Cardiac muscle cell (in vitro differentiated cells and primary cell): ENCODE measurements at places on chromosomes 1 and 21. TPM values are rescaled to one million over a fixed set of nuclear protein-coding genes. Genes with fewer than 3 reads are reported as not detected.

DNA sequence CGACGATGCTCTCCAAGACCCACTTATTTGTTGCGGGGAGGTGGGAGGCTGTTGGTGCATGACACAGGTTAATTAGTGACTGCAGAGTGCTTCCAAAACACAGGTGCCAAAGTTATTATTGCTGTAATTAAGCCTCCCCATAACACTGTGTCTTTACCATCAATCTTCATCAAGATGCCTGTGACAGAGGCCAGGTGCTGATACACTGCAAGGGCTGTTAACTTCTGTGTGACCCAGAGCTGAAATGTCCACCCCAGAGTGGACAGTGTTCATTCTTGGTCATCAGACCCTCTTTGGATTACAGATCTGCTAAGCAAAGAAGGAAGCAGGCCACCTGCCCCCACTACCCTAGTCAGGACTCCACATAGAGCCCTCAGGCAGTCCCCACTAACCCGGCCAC is 55.5 kb downstream of the CAPN8 start:
- DNase-seq, result no peak
- no peaks in the 10 kb centered on the region for H3K27me3 ChIP-seq
- no peak overlapping the region for H3K4me3 ChIP-seq

DNA sequence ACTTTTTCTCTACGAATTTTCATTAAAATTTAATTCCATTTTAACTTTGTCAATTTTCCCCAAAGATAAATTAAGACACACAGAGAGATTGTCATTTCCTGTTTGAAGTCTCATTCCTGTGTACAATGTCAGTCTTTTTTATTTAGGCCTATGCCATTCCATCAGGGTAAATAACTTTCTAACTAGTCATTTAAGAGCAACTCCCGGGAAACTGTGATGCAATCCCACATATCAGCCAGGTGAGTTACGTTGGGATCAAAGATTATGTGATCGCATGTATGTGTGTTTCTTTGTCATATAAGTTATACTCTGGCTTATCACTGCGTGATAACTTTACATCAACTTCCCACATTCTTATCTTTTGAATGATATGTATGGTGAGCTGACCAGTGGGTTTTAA is 86.1 kb upstream of the S1PR1 start:
- H3K27me3 ChIP-seq, result no peaks in the 10 kb centered on the region
- peaks cover 8% of the 10 kb centered on the region for H3K4me1 ChIP-seq
- H3K27ac ChIP-seq, result no peak overlapping the region

The ETV3L gene
- total RNA-seq, result not detected in 2 replicates

DNA sequence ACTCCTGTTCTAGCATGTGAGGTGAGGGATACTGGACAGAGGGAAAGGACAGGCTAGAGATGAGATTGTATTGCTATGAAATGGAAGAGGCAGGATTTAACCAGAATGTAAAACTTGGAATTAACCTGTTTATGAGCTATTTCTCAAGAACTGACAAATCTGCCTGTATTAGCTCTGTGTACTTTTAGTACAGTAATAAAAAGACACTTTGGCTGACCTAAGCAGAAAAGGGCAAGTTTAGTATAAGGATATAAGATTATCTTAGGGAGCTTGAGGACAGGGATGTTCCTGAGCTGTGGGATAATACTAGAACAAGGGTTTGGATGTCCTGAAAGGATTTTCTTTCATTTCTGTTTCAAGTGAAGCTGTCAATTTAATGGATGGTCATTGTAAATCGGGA is 11.2 kb downstream of the ZCCHC17 start:
- peaks cover 11% of the 10 kb centered on the region for H3K36me3 ChIP-seq
- peaks cover 7% of the 10 kb centered on the region for H3K4me1 ChIP-seq
- H3K27ac ChIP-seq, result no peak overlapping the region
- no peak for DNase-seq
- no peak overlapping the region for H3K4me3 ChIP-seq

DNA sequence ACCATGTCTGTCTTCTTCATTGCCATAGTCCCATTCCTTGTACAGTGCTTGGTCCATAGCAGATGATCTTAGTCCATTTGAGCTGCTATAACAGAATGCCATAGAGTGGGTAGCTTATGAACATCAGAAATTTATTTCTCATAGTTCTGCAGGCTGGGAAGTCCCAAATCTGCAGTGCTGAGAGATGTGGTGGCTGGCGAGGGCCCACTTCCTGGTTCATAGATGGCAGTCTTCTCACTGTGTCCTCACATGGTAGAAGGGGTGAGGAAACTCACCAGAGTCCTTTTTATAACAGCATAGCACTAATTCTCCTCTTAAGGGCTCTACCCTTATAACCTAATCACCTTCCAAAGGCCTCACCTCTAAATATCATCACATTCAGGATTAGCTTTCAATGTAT is 23.1 kb upstream of the RAP1A start:
- no peak for DNase-seq
- H3K4me1 ChIP-seq, result peaks cover 26% of the 10 kb centered on the region
- no peak overlapping the region for H3K4me3 ChIP-seq
- no peaks in the 10 kb centered on the region for H3K36me3 ChIP-seq
- H3K27me3 ChIP-seq, result no peaks in the 10 kb centered on the region

The LCE1F gene
- total RNA-seq, result not detected in 2 replicates

DNA sequence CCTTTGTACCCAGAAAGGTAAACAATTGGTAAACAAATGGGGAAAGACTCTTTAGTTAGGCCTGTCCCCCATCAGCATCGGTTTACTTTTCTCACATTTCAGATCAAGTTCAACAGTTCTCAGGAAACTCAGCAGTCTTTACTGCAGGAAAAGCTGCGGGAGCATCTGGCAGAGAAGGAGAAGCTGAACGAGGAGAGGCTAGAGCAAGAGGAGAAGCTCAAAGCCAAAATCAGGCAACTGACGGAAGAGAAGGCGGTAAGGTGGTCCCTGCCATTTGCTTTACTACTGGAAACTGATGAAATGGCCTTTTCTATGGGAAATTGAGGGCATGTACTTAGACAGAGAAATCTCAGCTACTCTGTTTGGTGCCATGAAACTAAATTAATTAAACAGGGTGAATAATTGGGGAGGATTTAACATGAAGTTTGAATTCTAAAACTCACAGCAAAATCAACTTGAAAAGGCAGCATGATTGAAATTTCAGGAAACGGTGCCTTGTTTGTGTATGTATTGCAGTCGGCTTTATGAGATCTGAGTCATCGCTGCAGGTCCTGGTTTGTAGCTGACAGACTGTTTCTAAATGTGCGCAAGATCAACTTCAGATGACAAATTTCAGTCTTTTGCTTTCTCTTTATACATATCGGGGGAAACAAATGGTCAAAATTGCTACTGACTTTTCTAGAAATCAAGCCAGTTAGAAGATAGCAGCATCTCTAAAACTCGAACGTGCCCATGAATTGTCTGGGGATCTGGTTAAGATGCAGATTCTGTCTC is 67.9 kb upstream of the EFHD2 start:
- no peak for DNase-seq
- H3K27me3 ChIP-seq, result no peaks in the 10 kb centered on the region
- H3K27ac ChIP-seq, result no peak overlapping the region
- no peaks in the 10 kb centered on the region for H3K4me1 ChIP-seq
- no peak overlapping the region for H3K4me3 ChIP-seq
- H3K36me3 ChIP-seq, result no peaks in the 10 kb centered on the region

The ZNF648 gene
- total RNA-seq, result 0.12 and 0.39 TPM in 2 replicates

The LCA5L gene
- total RNA-seq, result 2.0 and 2.9 TPM in 2 replicates

GRCh38 chr1:111565079-111565478 is 54.5 kb upstream of the RAP1A start:
- H3K27ac ChIP-seq, result no peak overlapping the region
- H3K36me3 ChIP-seq, result no peaks in the 10 kb centered on the region

The CFAP126 gene
- not detected in 2 replicates for total RNA-seq

GRCh38 chr1:172460887-172461315 is 17.0 kb upstream of the PIGC start:
- no peak for DNase-seq
- H3K27ac ChIP-seq, result peak overlapping the region; percentile 4
- no peaks in the 10 kb centered on the region for H3K36me3 ChIP-seq

- H3K4me1 ChIP-seq, result no peaks in the 10 kb centered on the region
- no peak for DNase-seq
- no peaks in the 10 kb centered on the region for H3K36me3 ChIP-seq
- no peaks in the 10 kb centered on the region for H3K27me3 ChIP-seq
- no peak overlapping the region for H3K4me3 ChIP-seq
- no peak overlapping the region for H3K27ac ChIP-seq
These were observed 29.1 kb upstream of the TADA1 start for GRCh38 chr1:166905136-166905535.

The IL19 gene
- not detected in 2 replicates for total RNA-seq

GRCh38 chr1:165173818-165174217 is 182.7 kb downstream of the LMX1A start:
- no peaks in the 10 kb centered on the region for H3K4me1 ChIP-seq
- H3K36me3 ChIP-seq, result no peaks in the 10 kb centered on the region
- no peak for DNase-seq
- no peak overlapping the region for H3K4me3 ChIP-seq

DNA sequence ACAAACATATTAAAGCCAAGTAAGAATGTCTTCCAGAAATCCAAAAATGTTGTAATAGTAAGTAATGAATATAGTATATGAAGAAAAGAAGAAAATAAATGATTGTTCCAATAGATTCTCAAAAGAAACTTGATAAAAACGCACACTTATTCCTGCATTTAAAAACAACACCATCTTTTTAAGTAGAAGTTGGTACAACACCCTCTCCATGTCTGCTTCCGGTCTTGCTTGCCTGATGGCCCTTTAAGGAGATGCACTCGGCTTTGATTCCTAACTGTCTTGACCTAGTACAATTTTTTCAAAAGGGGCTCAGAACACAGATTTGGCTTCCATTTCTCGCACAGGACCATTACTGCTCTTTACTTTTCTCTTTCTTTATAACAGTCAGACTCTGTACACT is 9.0 kb downstream of the CLCA1 start:
- H3K4me3 ChIP-seq, result no peak overlapping the region
- no peaks in the 10 kb centered on the region for H3K36me3 ChIP-seq
- H3K27me3 ChIP-seq, result no peaks in the 10 kb centered on the region
- H3K4me1 ChIP-seq, result no peaks in the 10 kb centered on the region
- no peak overlapping the region for H3K27ac ChIP-seq

DNA sequence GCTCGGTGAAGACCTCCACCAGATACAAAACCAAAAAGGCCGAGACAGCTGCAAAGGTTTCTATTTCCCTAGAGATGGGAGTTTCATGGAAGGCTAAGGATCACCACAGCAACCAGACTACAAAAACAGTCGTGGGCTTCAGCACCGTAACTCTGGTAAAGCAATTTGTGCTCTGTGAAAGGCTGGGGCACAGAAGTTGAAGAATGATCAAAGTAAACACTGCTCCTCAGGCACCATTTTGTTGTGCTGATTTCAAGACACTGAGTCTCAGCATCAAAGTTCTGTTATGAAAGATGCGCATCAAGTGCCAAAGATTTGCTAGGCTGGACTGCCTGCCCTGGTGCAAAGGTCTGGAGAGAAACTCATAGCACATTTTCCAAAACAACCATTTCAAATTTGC is 116.2 kb downstream of the TGFBR3 start:
- H3K36me3 ChIP-seq, result no peaks in the 10 kb centered on the region
- H3K27ac ChIP-seq, result no peak overlapping the region
- DNase-seq, result no peak
- H3K4me1 ChIP-seq, result peaks cover 3% of the 10 kb centered on the region

GRCh38 chr1:221777431-221778072 is 35.7 kb upstream of the DUSP10 start:
- DNase-seq, result no peak
- no peaks in the 10 kb centered on the region for H3K4me1 ChIP-seq
- H3K27me3 ChIP-seq, result no peaks in the 10 kb centered on the region
- no peaks in the 10 kb centered on the region for H3K36me3 ChIP-seq
- no peak overlapping the region for H3K27ac ChIP-seq
- no peak overlapping the region for H3K4me3 ChIP-seq

The ZNF687 gene
- 31.9 and 48.5 TPM in 2 replicates for total RNA-seq
